ENCODE measurements at places on chromosomes 7 and 10. TPM values are rescaled to one million over a fixed set of nuclear protein-coding genes. Genes with fewer than 3 reads are reported as not detected.

Gene NYAP1
- total RNA-seq = 0.66 TPM

Gene FIS1
- total RNA-seq = 82.3 TPM

DNA sequence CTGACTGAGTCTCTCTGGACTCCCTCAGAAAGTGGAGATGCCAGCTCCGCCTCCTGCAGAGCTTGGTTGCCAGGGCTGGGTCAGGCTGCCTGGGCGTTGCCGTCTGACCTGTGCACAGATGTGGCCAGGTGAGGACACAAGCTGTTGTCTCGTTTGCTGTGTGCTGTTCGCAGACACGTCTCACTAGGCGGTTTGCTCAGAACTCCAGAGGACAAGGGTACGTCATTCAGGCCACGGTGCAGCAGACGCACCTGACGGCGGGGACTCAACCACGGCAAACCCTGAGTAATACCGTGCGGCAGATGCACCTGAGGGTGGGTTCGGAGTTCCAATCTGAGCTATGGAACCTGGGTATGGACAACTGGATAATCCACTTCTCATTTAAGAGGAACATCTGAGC, 11.7 kb downstream of the GPER1 start:
- no peak for DNase-seq

- no peak for DNase-seq
Measured at GRCh38 chr7:156823435-156823834, 69.5 kb downstream of the LMBR1 start.

GRCh38 chr10:126247446-126247975, 140.8 kb downstream of the ADAM12 start:
- no peak for DNase-seq

GRCh38 chr7:143049362-143049761, 2.8 kb upstream of the OR6V1 start:
- DNase-seq = no peak

GRCh38 chr10:80090121-80090520, 11.7 kb downstream of the TMEM254 start:
- DNase-seq = no peak

GRCh38 chr10:101575580-101576210, 12.4 kb downstream of the POLL start:
- no peak for DNase-seq
